ENCODE measurements at places on chromosomes 12 and 14. TPM values are rescaled to one million over a fixed set of nuclear protein-coding genes. Genes with fewer than 3 reads are reported as not detected.
A peak's percentile ranks its signal among the peaks of the same experiment; 100 is the strongest.

GRCh38 chr12:25675808-25676207 lies 122.7 kb upstream of the LMNTD1 start:
- no peak for DNase-seq

GRCh38 chr12:122204167-122205052 lies 901 bp downstream of the B3GNT4 start:
- DNase-seq: no peak

GRCh38 chr12:64911912-64912311 lies 87.5 kb downstream of the TBC1D30 start:
- no peak for DNase-seq

- no peak for DNase-seq
Measured at GRCh38 chr12:116137318-116137717, 140.2 kb downstream of the MED13L start.

GRCh38 chr12:128745772-128746689 lies 77.7 kb downstream of the SLC15A4 start:
- no peak for DNase-seq

- DNase-seq: no peak
Measured at GRCh38 chr12:54239620-54240019, 40.3 kb downstream of the CBX5 start.

DNA sequence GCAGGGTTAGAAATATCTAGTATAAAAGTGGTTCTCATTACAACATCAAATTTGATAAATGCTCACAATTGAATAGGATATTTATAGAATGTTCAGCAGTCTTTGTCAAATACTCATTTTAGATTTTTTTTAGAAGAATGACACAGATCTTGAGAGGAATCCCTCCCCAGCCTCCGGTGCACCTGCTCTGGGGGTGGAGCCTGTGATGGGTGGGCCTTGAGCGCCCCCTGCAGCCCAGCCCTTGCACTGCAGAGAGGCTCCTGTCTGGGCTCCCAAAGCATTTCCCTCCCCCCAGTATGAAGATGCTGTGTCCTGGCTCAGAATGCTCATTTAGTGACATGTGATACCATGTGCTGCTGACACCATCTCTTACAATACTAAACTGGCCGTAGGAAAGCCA lies 792.3 kb downstream of the TMEM121 start:
- DNase-seq: no peak

DNA sequence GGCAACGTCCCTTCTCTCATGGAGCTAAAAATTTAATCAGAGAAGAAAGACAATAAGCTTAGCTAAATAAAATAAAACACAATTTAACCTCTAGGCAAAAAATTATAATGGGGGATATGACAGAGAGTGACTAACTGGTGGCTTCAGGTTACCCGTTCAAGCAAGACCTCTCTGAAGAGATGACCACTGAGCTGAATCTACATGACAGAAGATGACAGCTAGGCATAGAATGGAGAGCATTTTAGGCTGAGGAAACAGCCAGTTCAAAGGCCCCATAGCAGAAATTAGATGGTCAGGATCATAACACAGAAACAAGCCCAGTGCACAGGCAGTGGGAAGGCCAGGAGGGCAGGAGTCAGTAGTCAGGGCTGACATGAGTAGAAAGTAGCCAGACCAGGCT lies 1094.3 kb downstream of the VRK1 start:
- DNase-seq: no peak

- DNase-seq: peak; percentile 82
Measured at GRCh38 chr14:75452900-75453816, 25.3 kb downstream of the JDP2 start.

DNA sequence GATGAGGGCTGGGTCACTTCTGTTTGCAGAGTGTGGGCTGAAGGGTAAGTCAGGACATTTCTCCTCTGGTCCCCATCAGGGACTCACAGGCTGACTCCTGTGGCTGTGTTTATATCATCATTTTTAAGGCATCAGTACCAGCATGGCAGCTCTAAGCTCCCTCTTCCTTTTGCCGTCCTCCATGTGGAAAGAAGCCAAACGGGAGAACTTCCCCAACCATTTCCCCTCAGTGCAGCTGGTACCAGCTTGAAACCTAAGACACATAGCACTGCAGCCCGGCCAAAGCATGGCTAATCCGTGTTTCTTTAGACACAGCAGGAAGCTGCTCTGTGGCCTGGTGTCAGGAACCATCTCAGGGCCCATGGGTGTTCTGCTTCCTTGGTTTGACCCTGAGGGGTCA lies 31.9 kb upstream of the ATP2A2 start:
- peak; percentile 64 for DNase-seq

Gene ZNF10
- polyA plus RNA-seq: 5.6 TPM

- DNase-seq: no peak
Measured at GRCh38 chr14:66652525-66653106, 144.7 kb downstream of the GPHN start.

- no peak for DNase-seq
Measured at GRCh38 chr14:92819011-92819597, 25.0 kb downstream of the GOLGA5 start.

DNA sequence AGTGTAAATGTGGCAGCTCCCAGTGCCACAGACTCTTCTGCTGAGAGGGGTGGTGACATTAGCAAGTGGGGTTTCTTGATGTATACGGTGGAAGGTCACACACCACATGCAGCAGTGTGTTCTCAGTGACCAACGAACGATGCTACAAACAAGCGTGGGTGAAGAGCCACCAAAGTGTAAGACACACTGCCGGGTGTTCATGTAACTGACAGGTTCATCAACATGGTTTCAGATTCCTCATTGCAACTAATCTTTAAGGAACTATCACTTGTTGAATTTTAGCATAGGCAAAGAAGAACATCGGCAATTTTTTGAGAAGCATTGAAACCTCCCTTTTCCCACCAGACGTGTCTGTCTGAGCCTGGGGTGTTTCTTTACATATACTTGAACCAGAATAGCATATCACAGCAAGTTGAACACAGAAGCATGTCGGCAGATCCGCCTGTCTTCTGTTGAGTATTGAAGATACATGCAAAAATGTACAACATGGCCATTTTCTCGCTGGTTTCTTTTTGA lies 58.8 kb downstream of the PPP2R5C start:
- DNase-seq: no peak

- DNase-seq: no peak
Measured at GRCh38 chr12:120710031-120710804, at the start of gene UNC119B. UNC119B (plus strand) TSS chr12:120710458; CDS start chr12:120710475, 17 bp downstream.

DNA sequence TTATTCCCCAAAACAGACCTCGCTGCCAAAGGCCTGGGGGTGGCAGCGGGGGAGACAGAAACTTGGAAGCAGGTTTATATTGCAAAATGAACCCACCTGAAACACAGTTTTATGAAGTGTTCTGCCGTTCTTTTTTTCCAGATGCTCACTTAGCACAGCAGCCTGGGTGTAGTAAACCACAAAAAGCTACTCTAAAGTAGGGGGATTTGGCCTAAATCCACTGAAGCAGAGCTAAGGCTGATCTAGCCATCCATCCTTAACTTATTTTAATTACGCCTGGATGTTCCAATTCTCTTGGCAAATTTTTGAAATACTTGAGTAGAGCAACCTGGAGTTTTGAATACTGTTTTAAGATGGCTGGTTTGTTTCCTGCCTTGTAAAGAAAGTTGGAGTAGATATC lies 121.2 kb downstream of the GPR135 start:
- DNase-seq: no peak

DNA sequence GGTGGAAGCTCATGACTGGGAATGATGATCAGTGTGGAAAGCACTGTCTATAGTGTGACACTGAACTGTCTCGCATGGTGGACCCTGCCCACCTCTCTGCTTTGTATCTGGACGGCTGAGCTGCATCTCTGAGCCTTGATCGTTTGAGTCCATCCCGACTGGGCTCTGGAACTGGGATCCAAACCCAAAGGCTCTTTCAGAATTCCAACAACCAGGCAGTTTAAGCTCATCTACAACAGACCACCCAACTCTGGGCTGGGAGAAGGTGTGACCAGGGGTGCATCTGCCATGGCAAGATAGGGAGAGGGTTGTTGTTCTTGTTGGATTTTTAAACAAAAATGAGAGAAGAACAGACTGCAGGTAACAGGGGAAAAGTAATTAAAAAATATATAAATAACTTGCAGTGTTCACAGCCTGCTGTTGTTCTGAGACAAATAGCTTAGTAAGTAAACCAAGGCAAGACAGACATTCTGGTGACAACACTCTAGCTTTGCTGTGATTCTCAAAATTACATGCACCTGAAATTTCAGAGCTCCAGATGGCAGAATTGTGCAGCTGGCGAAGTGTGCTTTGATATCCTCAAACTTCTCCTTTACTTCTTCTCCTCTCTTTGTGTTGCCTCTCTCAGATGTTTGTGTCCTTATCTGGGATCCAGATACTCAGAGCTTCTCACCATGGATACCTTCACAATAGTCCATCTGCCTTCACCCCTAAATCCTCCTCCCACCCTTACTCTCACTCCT lies 209.6 kb downstream of the EMP1 start:
- DNase-seq: no peak

All from AG04450 (cell line).